Lung microvascular endothelial cell (primary cell): ENCODE measurements at places on chromosomes 12 and 14. TPM values are rescaled to one million over a fixed set of nuclear protein-coding genes. Genes with fewer than 3 reads are reported as not detected.

GRCh38 chr12:51863363-51863932 lies 14.9 kb upstream of the FIGNL2 start:
- no peak for DNase-seq

GRCh38 chr14:20707622-20708021 lies 19.1 kb downstream of the ANG start:
- peak; percentile 29 for DNase-seq

DNA sequence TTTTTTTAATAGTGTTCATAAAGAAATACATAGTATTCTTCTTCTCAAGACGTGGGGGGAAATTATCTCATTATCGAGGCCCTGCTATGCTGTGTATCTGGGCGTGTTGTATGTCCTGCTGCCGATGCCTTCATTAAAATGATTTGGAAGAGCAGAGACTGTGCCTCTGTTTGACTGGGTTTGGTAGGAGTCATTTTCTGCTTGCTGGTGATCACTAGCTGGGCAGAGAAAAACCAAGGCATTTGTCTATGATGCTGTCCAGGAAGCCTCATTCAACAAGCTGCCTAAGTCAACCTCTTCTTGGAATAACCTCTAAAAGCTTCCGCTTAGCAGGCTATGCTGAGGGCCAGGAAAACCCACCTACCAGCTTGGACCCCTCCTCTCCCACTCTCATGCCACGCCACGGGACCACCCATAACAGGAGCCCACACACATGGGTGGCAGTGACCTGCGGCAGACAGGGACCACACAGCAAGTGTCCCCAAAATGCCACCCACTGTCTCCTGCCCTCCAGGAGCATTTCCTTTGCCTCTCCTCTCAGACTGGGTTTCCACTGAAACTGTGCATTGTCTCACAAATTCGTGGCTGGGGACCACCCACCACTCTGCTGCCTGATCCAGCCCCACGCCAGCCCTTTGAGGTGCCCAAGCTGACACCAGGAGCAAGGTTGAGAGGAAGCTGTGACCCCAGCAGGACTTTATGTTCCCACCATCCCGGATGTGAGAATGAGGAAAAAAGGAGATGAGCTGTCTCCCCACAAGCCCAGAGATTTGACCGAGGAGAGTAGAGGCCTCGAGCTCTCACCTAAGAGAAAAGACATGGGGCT lies 36.8 kb downstream of the DAD1 start:
- DNase-seq = no peak

DNA sequence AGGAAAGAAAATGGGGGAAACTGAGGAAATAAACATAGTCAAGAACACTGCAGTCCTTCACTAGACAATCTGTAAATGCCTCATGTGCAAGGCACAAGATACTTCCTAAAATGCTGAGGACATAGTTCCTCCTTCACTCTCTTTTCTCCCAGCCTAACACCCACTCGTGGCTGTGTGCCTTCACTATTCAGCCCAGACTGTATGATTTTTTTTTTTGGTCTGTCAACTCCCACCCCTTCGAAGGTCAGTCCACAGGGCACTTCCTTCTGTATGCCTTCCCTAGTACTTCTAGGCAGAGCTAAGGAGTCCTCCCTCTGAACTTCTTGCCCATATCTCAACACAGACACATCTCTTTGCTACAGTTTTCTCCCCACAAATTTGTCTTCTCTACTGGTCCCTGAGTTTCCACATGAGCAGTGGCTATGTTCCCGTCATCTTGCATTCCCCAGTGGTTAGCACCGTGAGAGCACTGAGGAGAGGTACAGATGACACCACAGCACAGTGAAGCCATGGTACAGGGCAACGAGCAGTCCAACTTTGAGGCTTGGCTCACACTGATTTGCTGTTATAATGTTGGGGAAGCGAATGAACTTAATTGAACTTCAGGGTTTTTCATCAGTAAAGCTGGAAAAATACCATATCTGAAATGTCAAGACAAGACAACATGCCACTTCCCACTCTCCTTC lies 24.1 kb upstream of the SYCP3 start:
- DNase-seq = no peak

- DNase-seq = no peak
These were observed 9.9 kb downstream of the PTPRR start for GRCh38 chr12:70910666-70911065.

DNA sequence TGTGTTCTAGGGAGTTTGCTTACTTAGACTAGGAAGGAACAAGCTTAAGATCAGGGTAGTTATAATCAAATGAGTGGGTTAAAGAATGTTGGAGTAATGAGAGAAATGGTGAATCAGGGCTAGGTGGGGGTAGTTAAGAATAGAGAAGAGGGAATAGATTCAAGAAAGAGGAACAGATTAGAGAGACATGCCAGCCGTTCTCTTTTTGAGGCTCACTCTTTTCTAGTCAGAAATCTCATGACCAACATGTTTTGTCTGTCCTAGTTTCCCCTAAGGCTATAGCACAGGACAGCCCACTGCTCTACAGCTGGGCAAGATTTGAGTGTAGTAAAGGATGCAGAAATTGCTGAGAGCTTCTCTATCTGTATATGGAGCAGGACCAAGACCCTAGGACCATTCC lies 258.4 kb downstream of the AKAP6 start:
- no peak for DNase-seq

- no peak for DNase-seq
These were observed 32.1 kb upstream of the IL22 start for GRCh38 chr12:68285541-68285940.

GRCh38 chr12:113341535-113341934 lies 6.6 kb upstream of the SLC8B1 start:
- DNase-seq = no peak

DNA sequence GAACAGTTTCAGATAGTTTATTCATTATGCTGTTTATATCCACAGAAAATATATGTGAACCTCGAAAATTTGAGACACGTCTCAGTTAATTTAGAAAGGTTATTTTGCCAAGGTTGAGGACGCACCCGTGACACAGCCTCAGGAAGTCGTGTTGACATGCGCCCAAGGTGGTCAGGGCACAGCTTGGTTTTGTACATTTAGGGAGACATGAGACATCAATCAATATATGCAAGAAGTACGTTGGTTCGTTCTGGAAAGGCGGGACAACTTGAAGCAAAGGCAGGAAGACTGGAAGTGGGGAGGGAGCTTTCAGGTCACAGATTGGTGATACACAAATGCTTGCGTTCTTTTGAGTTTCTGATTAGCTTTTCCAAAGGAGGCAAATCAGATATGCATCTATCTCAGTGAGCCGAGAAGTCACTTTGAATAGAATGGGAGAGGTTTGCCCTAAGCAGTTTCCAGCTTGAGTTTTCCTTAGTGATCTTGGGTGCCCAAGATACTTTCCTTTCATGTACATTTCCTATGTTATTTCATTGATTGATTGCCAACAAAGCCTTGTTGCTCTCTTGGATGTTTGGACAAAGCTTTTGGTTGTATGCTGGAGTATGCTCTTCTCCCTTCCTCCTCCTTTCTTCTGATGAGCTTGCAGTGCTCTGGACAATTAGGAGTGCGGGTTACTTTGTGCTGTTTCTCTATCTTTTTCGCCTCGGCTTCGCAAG lies 3.2 kb downstream of the SNAPC1 start:
- DNase-seq = peak; percentile 51

DNA sequence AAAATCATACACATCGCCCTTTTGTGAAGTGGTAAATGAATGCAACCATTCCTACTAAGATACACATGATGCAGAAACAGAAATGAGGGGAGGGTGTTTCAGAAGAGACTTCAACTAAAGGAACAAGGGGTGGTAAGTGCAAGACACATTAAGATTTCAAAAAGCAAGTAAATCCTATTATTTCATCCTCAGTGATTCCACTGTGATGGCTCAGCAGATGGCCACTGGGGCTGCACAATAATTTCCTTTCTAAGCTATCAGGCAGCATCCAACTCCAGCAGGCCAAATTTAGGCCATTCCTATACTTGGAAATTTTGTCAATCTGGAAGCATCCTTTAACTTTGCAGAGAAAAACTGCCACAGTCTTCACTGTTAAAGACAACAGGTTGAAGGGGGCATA lies 272.4 kb downstream of the NELL2 start:
- no peak for DNase-seq

DNA sequence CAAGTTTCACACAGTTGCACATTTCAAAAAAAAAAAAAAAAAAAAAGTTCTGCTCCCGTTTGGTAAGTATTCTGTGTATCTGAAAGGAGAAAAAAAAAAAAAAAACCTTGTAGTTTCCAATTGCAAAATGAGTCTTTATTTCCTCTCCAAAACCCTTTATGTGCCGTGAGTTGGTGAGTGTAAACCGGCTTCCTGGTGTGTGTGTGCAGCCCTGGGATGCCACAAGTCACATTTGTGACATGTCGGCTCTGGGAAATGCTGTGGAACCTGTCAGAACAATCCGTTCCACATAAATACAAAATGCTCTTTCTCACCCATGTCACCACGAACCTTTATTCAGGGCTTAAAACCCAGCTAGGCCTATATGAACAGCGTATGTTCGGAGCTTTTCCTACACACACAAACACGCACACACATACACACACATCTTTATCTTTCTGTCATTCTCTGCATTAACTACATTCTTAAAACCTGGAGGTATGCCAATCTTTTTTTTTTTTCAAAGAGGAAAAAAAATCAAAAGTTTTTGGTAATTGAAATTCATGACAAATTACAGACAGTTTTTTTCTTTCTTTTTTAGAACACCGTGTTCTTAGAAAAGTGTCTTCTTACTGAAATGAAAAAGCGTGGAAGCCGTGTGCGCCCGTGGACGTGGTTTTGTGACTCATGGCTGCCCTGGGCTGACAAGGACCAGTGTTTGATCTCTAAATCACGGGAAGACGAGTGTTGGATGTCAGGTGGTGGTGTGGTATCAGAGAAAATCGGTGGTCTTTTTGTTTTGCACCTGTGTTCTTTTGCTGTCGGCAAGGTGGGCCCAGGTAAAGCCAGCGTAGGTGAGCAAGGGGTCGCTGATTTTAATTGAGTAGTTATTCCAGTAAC lies 612.0 kb downstream of the VRK1 start:
- DNase-seq = no peak

- no peak for DNase-seq
These were observed 233.8 kb downstream of the FBXL14 start for GRCh38 chr12:1360441-1361210.

DNA sequence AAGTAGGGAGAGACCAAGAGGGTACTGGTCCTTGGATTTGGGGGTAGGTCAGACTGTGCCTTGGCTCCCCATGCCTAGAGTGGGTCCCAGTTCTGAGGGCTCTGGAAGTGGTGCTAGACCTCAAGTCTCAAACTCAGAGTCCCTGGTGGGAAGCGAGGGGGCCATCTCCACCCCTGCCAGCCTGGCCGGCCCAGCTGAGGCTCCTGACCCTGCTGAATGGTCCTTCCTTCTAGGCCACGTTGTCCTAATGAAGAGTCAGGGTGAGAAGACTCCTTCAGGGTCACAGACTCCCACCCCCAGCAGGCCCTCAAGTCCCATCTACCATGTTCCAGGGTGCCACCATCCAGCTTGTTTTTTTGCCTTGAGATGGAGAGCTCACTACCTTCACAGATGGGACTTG lies 12.9 kb downstream of the SERPINA6 start:
- DNase-seq = no peak

DNA sequence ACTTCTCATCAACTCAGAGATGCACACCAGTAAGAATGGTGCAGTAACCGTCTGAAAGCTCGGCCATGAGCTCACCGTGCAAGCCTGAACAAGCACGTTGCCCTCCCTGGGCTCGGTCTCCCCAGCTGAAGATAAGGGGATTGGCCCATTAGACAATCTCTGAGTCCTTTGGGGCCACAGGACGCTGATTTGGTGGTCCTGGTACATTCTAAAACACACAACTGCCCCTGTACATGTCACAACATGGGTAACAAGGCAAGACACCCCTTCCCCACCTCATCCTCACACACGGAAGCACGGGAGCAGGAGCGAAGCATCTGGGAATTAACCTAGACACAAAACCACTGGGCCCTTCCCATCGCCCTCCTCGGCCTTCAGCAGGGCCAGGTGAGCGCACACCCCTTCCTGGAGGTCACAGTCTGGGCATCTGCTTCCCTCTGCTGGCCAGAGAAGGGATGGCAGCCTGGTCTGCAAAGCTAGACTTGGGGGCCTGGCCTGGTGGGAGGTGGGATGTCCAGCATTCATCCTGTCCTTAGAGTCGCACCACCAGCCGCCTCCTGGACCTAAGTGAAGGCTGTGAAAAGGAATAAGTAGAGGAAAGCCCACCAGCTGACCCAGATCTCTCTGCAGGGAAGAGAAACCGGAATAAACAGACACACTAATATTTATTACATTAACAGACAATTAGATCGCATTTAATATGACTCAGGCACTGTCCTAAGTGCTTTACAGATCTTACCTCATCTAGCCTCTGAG lies 18.9 kb upstream of the SMUG1 start:
- DNase-seq = peak; percentile 62

DNA sequence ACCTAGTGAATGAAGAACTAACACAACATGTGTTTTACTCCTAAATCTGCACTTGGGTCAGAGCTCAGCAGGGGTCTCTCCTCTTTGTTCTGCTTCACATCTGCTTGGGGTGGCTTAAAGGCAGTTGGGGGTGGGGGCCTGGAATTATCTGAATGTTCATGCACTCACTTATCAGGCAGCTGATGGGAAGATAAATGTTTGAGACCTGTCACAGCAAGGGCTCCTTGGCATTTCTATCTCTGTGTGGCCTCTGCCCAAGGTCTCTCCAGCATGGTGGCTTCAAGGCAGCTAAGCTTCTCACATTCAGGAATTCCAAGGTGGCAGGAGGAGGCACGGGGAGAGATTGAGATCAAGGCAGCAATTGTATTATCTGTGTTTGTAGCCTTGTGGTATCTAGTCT lies 6.4 kb upstream of the HMGA2 start:
- no peak for DNase-seq

The ZDHHC22 gene
- under 0.01 TPM in 1 of 2 replicates, not detected in the other for total RNA-seq

The AKAP6 gene
- total RNA-seq = 0.20 and 0.22 TPM in 2 replicates

The TBX3 gene
- total RNA-seq = 0.44 and 0.99 TPM in 2 replicates

The LRRC43 gene
- total RNA-seq = 0.44 and 0.99 TPM in 2 replicates

The KRT81 gene
- total RNA-seq = under 0.01 TPM in 1 of 2 replicates, not detected in the other

The DIO2 gene
- total RNA-seq = not detected in 2 replicates

The PDZRN4 gene
- total RNA-seq = not detected in 2 replicates

The KCNH3 gene
- under 0.01 TPM in 1 of 2 replicates, not detected in the other for total RNA-seq

The RNF31 gene
- total RNA-seq = 21.1 and 23.2 TPM in 2 replicates

The MANSC4 gene
- not detected in 2 replicates for total RNA-seq

The HNF1A gene
- not detected in 2 replicates for total RNA-seq

The GRIP1 gene
- 0.20 TPM in 1 of 2 replicates, not detected in the other for total RNA-seq
